Head of caudate nucleus (tissue), 42 donors: ENCODE measurements at places on chromosomes 12 and 14.

- no peak for DNase-seq
These were observed 333.4 kb upstream of the FBXO33 start for GRCh38 chr14:39765676-39766075.

DNA sequence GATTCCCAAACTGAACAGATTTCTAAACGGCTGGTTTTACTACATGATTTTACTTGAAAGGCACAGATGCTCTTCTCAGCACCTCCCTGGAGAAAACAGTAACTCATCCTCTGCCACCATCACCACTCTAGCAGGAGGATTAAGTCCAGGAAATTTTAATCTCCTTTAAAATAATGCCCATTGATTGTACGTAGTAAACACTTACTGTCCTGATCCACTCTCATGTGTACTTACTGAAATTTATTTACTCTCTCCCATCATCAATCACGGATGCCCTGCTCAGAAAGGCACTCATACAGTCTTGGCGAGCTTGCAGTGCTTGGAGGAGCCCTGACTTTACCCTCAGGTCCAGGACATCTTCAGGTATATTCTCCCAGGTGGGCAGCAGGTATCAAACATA, 239.8 kb upstream of the EGLN3 start:
- DNase-seq: no peak

DNA sequence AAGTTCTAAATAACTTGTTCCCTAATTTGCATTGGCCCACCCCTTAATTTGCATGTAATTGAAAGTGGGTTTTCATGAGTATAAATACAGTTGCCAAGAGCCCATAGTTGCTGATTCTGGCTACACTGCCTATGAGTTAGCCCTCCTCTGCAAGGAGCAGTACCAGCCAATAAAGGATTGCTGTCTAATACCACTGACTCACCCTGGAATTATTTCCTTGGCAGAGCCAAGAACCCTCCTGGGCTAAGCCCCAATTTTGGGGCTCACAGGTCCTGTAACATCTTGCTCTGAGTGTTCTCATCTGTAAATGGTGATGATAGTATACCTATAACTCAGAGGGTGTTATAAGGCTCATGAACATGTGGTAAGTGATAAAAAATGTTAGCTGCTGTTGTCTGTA, 6.8 kb downstream of the TTC8 start:
- no peak for DNase-seq

- no peak for DNase-seq
These were observed 39.1 kb downstream of the TSPAN9 start for GRCh38 chr12:3116106-3116844.

- peak; percentile 29 for DNase-seq
These were observed 139.1 kb upstream of the C14orf180 start for GRCh38 chr14:104440297-104440956.

DNA sequence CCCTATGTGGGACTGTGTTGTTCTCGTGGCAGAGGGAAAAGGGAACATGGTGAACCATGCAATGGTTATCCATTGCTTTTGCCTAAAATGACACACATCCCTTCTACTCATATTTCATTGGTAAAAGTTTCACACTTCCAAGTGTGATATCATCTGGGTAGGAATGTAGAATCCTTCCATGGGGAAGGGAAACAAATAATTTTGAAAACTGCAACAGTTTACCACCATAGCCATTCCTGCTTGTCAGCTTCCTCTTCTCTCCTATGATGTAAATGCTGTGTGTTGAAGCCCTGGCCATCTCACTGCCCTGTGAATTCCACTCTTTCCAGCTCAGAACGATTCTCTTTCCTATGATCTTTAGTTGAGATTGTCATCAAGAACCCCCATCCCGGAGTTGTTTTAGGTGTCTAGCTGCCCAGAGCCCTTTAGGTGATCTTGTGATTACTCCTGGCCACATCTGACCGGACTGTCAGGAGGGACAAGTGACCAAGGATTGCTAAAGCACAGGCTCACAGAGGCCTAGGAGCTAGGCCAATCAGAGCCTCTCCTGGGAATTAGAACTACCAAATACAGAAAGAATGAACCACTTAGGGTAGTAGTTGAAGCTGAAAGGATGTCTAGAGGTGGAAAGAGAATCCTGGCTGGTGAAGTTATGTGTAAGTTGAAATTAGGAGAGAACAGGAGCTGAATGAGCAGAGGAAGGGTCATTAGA, 84.6 kb downstream of the VCPKMT start:
- DNase-seq: no peak

DNA sequence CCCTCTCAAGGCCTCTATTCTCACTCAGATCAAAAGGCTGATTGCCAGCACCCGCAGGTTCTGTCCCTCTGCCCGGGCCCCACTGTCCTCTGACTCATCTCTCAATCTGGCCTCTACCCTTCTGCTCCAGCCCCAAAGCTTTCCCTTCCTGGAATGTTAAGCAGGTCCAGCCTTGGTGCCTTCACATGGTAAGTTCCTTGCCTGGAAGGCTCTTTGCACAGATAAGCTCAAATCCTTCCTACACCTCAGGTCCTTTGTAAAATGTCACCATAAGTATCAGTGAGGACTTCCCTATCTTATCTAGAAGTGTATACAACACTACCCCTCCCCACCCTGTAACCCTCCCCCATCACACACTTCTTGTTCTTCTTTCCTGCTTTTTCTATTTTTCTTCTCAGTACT, 22.2 kb downstream of the LPCAT3 start:
- no peak for DNase-seq
